Activated T-cell treated with anti-CD3 and anti-CD28 coated beads, Interleukin-2, amount 50 U/mL, for 4 hours (primary cell): ENCODE measurements at places on chromosomes 6 and 20. TPM values are rescaled to one million over a fixed set of nuclear protein-coding genes. Genes with fewer than 3 reads are reported as not detected.

GRCh38 chr6:166976636-166977035, 20.3 kb upstream of the RNASET2 start:
- no peak for DNase-seq

- DNase-seq = no peak
Observed at GRCh38 chr6:136408204-136408603, 118.6 kb upstream of the BCLAF1 start.

GRCh38 chr6:85506441-85507093, 56.7 kb downstream of the NT5E start:
- no peak for DNase-seq

DNA sequence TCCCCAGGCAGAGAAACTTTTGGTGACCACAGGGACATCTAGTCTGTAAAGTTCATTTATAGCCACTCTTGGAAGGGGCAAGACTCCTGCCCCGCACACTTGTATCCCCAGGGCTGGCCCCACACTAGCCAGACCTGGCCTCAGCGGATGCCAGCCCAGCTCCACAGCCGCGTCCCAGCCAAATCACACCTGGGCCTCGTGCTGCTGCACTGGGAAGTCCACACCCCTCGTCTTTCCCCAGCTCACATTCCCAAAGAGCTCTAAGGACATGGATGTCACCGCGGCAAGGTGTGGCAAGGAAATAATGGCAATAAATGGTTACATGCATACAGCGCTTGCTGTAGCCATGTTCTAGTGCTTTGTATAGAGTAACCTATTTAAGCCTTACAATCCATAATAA, 8.6 kb downstream of the IP6K3 start:
- no peak for DNase-seq

DNA sequence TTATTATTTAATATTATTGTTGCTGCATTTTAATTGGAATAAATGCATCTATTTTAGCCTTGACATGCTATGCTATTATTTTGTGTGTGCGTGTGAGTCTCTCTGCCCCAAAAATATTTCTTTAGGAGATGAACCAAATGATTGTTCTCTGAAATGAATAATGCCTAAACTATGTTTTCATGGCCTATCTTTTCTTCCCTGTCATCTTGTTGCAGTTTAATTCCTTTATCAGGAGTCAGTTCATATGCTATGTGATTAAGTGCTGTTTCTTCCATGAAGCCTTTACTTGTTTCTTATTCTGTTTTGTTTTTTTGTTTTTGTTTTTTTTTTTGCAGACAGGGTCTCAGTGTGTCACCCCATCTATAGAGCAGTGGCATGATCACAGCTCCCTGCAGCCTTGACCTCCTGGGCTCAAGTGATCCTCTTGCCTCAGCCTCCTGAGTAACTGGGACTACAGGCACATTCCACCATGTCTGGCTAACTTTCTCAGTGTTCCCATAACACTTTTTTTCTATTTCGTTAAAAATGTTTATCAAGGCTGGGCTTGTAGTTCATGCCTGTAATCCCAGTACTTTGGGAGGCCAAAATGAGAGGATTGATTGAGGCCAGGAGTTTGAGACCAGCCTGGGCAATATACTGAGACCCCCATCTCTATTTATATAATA, 25.7 kb downstream of the TPX2 start:
- no peak for DNase-seq

GRCh38 chr6:30002871-30003270, 58.2 kb upstream of the POLR1H start:
- DNase-seq = no peak

- DNase-seq = peak; percentile 55
Observed at GRCh38 chr20:51372176-51372803, 170.2 kb downstream of the NFATC2 start.

DNA sequence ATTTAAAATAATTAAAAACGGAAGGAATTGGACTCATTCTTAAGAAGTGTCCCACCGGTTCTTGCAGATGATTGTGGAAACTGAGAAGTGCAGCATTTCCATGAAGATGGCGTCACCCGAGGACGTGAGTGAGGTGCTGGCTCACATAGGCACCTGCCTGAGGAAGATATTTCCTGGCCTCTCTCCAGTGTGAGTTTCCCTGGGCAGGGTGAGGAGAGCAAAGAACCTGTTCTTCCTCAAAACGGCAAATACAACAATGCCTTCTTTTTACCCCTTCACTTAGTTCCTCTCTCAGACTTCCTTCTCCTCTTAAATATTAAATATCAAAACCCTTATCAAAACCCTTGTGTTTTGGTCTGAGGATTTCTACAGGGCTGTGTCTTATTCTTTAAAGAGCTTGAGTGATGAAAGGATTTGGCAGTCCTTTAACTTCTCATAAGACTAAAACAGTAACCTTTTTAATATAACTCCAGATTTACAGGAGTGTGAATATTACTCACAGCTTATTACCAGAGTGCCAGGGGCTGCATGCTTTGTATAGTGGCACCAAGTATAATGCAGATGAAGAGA, 156.3 kb downstream of the CARMIL1 start:
- no peak for DNase-seq

DNA sequence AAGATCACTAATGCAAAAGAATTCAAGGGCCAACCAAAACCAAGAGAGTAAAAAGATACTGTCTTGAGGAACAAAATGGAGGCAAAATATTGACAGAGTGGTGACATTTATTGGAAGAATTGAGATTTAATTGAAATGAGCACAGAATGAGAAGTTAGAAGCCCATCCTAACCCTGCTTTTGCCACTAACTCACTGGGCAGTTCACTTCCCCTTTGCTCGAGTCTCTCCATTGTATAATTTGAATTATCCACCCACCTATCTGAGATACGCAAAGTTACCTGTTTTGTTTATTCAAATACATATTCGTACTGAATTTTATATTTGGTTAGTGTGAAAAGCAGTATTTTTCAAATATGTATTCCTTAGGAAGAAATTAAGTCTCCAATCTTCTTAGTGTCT, 204.5 kb upstream of the PRDM1 start:
- no peak for DNase-seq

DNA sequence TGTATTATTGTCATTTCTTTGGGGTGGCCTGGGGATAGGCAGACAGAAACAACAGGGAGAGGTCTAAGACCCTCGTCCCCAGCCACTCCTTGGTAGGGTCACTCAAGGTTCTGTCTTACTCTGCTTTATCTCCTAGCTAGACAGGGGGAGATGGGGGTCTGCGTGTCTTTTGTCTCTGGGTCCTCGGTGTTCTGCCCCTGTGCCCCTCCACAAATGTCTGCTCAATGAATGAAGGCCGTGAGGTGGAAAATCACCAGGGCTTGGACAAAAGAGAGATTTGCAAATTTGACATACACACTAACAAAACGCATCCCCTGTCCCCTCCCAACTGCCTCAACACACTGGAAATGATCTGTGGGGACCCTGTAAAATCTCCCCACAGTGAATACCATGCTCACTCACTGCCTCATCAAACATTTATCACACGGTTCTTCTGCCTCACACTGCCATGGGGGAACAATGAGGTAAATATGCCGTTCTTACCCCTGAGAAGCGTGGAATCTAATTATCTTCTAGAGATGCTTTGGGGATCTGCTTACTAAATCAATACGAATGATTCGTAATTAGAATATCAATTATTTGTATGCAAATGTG, 13.2 kb upstream of the VAPB start:
- no peak for DNase-seq

DNA sequence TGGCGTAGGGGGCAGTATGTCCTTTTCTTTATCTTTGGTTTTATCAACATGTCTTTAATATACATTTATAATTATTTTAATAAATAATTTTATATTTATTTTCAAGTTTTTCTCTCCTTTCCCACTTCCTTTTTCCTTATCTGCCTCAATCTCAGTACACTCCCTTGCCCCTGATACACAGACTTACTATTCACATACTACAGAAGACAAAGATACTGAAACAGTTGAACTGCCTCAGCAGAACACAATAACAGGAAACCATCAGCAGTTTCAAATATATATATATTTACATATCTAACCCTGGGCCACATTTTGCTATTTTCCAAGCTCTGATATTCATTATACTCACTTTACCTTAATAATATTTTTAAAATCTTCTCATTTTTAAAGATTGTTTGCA, 19.8 kb downstream of the IBTK start:
- DNase-seq = no peak

DNA sequence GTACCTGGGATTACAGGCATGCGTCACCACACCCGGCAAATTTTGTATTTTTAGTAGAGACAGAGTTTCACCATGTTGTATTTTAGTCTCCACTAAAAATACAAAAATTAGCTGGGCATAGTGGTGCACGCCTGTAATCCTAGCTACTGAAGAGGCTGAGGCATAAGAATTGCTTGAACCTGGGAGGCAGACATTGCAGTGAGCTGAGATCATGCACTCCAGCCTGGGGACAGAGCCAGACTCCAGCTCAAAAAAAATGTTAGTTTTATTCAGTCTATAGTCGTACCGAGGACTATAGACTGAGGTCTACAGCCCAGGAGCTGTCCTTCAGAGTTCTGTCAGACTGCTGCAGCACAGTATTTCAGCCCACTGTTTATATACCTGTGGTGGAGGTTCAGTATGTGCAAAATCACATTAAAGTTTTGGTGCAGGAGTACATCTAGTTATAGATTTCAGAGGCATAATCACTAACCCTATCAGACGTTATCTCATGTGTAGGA, 3.6 kb upstream of the CASP8AP2 start:
- no peak for DNase-seq

DNA sequence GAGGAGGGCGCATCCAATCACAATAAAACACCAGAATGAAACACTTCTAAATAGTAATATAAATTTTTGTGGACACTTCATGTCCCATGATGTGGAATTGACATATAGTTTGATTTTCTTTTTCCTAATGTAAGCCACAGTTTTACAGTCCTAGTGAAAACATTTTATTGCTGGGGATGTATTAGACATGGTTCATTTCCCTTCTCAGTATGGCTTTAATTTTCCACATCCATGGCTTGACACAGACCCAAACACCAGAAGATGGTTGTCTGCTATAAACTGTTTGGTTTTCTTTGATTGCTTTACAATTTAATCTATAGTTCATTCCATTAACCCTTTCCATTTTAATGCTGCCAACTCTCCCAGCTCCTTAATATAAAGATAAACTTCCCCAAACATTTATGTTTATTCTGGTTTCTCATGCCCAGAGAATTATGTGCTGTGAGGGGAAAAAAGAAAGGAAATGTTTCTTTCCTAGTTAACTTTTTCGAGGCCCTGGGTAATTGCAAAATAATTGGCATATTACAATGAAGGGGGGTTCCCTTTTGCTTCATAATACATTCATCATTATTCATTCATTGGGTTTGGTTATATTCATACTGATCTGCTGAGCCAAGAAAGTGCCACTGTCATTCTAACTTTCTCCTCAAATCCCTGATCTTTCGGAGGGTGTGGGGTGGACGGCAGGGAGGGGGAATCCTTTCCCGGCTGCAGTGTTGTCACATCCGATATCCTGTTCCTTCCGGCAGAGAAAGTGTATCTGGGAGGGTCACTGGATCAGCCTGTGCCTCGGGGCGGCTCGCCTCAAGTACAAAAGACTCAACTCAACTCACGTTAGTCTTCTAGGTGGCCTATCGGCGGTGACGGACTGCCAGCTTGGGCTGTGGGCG, 127.6 kb upstream of the TFAP2D start:
- no peak for DNase-seq

DNA sequence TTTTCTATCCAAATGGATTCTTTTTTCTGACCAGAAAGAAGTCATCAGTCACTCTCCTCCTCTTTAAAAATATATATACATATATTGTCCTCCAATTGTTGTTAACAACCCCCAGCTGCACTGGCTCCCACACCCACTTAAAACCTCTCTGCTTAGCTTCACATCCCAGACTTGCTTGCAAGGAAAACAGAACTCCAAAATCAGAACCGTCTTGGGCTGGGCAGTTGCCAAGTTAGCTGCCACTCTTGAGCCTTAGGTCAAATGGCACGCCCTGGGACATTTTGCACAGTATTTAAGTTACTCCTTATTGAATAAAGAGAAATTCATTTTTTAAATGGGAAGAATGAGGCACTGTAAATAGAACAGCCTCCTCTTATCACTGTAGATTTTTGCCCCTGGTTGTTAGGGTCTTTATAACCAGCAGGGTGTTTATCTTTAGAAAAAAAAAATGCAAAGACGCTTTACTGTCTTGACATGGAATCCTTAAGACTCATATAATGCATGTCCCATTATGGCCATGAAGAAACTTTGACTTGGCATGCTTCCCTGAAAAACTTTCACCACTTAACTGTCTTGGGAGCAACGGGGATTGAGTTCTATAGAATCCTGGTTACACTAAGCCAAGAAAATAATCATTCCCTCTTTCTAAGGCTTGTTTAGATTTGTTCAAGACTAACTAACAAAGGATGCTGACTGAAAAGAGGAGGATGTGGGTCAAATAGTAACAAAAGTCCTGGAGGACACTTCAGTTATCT, 204.5 kb downstream of the ISM1 start:
- no peak for DNase-seq

DNA sequence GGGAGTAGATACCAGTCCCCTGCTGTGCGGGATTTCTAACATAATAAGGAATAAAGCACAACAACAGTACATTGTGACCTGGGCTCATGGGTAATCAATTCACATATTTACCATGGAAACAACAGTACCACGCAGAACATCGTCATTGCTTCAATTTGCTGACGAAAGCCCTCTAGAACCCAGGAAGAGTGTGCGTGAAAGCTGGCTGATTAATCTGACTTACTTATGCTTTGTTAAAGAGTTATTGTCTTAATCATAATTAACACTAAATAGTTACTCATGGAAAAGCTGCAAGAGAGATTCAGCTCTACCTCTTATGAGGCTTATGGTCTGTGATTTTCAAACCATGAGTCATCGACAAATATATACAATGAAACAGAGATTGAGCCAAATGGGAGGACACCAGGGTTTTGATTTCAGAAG, 644.3 kb upstream of the AGPAT4 start:
- no peak for DNase-seq

GRCh38 chr20:59318201-59318790, 17.9 kb downstream of the EDN3 start:
- no peak for DNase-seq

- DNase-seq = no peak
Observed at GRCh38 chr6:144443157-144443556, 158.0 kb downstream of the UTRN start.

The SLC12A5 gene
- total RNA-seq = not detected

The SPEF1 gene
- total RNA-seq = 0.18 TPM

The GGTLC1 gene
- not detected for total RNA-seq

The SYNGAP1 gene
- 23.4 TPM for total RNA-seq

The GLP1R gene
- total RNA-seq = 0.16 TPM

The MDN1 gene
- 74.7 TPM for total RNA-seq

The FAM83C gene
- total RNA-seq = not detected
